ENCODE measurements at places on chromosomes 4 and X. TPM values are rescaled to one million over a fixed set of nuclear protein-coding genes. Genes with fewer than 3 reads are reported as not detected.

The GDPD2 gene
- 0.31 TPM for total RNA-seq

GRCh38 chrX:69152417-69152841 lies 12.8 kb downstream of the PJA1 start:
- no peak for DNase-seq

The GIMD1 gene
- total RNA-seq: not detected

DNA sequence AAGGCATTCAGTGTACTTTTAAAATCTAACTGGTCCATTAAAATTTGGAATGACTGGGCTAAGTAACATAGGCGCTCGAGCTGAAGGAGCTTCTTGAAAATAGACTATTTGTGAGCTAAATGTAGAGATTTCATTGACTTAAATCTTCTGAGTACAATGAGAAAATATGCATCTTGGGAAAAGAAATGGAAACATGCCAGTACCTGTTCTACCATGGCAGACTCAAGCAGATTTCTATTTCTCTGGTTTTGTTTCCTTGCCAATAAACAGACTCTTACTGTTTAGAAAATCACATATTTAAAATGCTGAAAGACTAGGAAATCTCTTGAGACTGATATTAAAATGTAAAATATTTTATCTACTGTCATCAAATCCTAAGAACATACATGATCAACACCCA lies 678.1 kb downstream of the FAT4 start:
- DNase-seq: no peak

DNA sequence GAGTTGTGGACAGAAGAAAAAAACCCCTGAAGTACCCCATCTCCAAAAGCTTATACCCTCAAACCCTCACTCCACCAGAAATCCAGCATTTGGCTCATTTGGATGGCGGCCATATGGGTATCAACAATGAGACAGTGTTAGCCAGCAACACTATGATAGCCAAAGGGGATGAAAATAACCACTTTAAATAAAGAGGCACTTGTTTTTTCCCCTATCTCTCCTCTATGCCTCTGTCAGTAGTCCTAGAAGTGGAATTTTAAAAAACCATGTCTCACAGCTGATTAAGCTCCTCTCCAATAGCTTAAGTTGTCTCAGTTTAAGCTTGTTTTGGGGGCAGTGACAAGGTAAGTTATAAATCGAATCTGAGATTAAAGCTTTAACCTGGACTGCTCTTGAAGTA lies 124.0 kb downstream of the MOSPD2 start:
- DNase-seq: no peak

DNA sequence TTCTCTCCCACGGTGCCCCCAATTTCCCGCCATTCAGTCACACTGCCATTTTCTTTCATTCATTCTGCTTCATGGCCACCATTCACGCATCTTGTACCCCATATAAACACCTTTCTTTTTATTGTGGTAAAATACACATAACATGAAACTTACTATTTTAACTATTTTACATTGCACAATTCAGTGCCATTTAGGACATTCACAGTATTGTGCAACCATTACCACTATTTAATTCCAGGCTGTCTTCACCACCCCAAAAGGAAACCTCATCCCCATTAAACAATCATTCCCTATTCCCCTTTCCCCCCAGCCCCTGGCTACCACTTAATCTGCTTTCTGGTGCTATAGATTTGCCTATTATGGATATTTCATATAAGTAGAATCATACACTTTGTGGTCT lies 15.9 kb downstream of the SPACA5 start:
- DNase-seq: no peak

- no peak for DNase-seq
Observed at GRCh38 chr4:15659768-15660570, 4.8 kb upstream of the FBXL5 start.

DNA sequence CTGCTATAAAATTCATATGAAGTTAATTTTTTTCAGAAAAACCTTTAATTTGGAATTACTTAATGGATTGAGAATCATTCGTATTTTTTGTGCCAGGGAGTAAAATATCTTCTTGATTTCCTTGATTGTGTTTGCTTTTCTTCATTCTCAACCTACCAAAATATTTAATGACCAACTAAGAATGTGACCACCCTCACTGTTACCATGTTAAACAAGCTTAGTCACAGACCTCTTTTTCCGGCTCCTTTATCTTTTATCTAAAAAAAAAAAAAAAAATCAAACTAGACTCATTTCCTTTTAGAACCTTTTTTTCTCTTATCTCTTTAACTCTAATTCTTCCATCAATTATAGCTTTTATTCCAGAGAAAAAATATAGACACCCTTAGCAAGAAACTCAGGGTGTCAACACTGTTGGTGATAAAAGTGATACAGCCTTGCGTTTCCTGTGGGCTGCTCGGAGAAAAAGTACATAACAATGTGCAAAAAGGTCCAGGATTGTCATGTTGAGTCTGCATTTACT lies 20.6 kb upstream of the HPGDS start:
- DNase-seq: no peak

- DNase-seq: no peak
Observed at GRCh38 chrX:120463241-120463640, 5.9 kb downstream of the LAMP2 start.

GRCh38 chr4:155566354-155566753 lies 100.3 kb upstream of the GUCY1A1 start:
- no peak for DNase-seq

DNA sequence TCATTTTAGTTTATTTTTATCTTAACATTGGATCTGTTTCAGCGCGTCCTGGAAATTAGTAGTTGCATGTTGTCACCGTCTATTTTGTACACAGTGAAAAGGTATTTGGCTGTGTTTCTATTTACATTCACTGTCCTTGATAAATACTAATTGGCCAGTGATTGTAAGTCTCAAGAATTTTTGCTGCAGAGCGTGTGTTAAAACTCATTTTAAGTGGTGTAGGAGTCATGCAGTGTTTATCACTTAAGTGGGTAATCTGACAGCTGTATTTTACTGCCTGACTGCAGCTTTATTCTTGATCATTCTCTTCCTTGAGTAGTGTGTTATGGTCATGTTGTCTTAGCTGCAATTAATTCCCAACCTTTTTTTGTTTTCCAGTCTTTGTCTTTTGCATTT lies 9.8 kb downstream of the GUCY1A1 start:
- DNase-seq: no peak

DNA sequence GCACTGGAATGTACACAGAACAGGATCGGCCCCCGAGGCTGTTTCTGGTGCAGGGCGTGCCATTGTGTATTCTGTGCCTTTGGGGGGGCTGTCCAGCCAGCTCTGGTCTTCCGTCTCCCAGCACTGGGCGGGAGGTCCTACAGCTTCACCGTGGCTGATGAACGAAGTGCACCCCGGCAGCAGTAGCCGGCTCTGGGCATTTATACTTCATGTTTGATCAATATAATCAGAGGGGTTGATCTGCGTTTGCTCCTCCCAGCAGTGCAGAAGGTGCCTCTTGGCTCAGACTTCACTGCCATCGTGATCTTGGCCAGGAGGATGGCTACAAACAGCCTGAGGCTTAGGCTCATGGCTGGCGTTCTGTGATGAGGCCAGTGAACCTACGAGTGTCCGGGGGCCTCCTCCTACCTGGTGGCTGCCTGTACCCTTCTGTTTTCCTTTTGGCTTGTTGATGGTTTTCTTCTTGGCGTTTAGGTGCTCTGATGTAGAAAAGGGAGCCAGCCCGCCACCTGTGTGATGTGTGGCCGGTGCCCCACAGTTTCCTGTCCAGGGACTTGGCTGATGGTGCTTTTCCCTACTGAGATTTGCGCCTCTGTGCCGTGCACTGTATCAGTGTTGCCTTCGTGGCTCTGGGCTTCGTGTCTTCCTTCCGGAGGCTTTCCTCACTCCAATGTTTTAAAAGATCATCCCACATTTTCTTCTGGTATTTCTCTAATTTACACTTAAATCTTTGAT lies 31.2 kb upstream of the HGFAC start:
- no peak for DNase-seq

DNA sequence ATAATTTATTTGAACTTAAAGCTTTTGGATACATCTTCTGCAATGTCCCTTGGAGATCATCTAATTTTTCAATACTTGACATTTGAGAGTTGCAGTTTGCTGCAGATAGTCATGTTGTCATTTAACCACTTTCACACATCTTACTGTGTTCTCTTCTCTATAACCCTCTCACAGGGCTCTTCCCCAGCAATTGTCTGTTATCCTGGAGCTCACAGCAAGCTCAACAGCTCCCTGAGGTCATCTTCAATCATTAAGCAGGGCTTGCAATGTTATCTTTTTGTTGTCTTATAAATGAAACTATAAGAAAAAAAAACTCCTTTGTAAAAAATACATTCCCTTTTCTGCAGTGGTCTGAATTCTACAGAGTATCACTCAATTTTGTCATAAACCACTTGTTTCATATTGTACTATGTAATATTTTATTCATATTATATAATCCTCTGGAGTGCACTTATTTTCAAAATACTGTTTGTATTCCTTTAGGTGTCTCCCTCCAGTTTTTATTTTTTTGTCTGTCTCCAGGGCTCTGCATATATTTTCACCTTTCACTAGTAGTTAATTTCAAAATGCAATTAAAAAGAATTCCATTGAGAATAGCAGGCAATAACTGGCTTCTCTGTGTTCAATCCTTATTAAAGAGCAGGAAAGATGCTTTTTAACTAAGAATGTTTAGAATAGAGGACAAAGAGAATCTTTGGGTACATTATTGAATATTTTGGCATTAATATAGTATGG lies 106.3 kb upstream of the ARSJ start:
- no peak for DNase-seq

Measured in mesothelial cell of epicardium (in vitro differentiated cells).